D721Med (cell line): ENCODE measurements at places on chromosomes 2 and 18.

DNA sequence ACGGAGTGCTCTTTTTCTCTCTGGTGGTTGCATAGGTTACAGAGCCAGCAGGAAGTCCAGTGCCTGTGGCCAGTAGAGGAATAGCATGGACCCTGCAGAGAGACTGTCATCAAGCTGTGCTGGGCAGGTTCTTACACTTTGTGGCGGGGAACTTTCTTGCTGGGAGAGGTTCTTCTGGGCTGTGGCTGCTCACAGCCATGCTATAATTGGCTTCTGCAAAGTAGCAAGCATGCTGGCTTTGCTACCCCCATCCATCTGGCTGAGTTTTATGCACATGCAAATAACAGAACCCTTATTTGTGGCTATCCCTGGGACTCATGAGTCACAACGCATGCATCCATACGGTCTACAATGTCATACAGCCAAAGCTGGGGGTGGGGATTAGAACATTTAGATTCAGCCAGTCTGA is 68.9 kb downstream of the PLCL1 start:
- no peak for DNase-seq

- no peak for DNase-seq
Observed at GRCh38 chr18:9008709-9009635, 93.5 kb upstream of the NDUFV2 start.

DNA sequence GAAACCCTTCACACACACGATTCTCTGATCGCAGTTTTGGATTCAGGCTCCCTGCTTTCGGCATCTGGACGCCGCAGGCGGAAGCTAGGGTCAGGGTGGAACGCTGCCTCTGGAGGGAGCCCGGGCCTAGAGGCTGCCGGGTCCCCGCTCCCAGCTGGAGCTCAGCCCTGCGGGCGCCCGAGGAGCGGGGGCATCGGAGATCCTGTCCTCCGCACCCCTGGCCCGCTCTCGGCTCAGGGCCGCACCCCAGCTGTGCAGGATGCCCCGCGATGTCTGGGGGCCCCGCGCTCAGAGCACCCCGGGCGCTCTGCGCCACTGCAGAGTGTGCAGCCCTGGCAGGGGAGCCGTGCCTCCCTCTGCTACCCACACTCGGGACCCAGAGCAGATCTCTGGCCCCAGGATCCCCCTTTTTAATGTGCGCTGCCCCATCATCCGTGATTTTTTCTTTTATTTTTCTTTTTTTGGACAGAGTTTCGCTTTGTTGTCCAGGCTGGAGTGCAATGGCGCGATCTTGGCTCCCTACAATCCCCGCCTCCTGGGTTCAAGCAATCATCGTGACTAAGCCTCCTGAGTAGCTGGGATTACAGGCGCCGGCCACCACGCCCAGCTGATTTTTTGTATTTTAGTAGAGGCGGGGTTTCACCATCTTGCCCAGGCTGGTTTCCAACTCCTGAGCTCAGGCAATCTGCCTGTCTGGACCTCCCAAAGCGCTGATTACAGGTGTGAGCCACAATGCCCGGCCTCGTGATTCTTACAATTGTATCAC is 54.8 kb upstream of the TUBA3E start:
- DNase-seq, result no peak

DNA sequence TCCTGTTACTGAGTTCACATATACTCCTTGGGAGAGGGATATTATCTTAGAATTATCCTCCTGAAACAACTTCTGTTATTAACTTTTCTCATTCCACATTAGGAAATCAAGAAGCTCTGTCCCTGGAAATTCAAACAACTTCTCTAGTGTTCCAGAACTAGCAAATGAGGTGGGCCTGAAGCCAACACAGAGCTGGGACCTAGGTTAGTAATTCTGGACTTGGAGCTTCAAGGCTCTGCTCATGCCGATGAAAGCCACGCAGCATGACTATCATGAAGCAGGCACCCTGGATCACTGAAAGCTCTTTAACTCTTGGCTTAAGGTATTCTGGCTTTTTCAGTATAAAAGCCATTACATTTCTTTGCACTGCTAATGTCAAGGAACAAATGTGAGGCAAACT is 242.7 kb downstream of the TGIF1 start:
- no peak for DNase-seq

GRCh38 chr2:61759005-61759404 is 94.9 kb downstream of the FAM161A start:
- no peak for DNase-seq

DNA sequence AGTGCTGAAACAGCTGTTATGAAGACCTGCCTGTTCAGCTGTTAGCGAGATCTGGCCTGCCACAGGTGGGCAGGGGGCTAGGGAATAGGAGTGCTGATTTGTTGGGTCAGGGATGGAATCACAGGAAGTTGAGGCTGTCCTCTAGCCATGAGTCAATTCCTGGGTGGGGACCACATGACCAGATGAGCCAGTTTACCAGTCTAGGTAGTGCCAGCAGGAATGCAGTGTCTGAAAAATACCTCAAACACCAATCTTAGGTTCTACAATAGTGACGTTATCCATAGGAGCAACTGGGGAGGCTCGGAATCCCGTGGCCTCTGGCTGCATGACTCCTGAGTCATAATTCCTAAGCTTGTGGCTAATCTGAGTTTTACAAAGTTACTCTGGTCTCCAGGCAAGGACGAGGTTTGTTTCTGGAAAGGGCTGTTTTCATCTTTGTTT is 44.9 kb downstream of the DYSF start:
- no peak for DNase-seq

DNA sequence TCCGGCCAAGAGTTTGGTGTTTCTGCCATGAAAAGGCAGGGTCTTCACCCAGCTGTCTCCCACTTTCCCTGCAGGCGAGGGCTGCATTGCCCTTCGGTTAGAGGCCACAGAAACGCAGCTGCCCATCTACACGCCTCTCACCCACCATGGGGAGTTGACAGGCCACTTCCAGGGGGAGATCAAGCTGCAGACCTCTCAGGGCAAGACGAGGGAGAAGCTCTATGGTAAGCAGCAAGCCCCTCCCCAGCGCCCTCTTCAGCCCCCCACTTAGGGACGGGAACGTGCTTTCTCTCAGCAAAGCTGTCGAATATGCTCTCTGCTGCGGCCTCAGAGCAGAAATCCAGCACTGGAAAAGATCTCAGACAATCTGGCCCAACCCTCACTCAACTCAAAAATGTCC is 57.7 kb upstream of the ATG16L1 start:
- DNase-seq, result no peak

DNA sequence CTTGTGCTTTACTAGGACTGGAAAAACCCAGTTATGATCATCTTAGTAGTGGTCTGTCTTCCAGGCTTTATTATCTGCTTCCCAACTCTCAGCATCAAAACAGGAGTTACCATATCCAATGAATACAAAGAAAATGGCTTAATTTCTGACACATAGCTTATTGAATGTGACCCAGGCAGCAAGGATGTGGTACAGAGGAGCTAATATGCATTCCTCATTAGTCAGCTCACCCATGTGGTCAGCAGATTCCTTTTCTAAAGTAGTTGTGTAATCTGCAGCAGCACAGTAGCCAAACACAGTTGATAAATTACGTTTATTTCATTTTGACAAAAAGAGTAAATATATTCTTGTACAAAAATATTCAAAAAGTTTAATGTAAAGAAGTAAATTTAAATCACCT is 43.6 kb downstream of the TSPYL6 start:
- no peak for DNase-seq

GRCh38 chr18:11147371-11147951 is 1.9 kb downstream of the PIEZO2 start:
- DNase-seq, result no peak

DNA sequence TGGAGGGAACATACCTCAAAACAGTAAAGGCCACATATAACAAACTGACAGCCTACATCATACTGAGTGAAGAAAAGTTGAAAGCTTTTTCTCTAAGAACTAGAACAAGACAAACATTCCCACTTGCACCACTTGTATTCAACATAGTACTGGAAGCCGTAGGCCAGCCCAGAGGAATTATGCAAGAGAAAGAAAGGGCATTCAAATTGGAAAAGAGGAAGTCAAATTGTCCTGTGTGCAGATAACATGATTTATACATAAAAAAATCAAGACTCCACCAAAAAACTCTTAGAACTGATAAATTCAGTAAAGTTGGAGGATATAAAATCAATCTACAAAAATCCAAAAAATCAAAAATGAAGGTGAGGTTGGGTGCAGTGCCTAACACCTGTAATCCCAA is 8.0 kb upstream of the KDM3A start:
- DNase-seq, result no peak

GRCh38 chr2:120680136-120680761 is 55.4 kb upstream of the GLI2 start:
- DNase-seq, result peak; percentile 80

DNA sequence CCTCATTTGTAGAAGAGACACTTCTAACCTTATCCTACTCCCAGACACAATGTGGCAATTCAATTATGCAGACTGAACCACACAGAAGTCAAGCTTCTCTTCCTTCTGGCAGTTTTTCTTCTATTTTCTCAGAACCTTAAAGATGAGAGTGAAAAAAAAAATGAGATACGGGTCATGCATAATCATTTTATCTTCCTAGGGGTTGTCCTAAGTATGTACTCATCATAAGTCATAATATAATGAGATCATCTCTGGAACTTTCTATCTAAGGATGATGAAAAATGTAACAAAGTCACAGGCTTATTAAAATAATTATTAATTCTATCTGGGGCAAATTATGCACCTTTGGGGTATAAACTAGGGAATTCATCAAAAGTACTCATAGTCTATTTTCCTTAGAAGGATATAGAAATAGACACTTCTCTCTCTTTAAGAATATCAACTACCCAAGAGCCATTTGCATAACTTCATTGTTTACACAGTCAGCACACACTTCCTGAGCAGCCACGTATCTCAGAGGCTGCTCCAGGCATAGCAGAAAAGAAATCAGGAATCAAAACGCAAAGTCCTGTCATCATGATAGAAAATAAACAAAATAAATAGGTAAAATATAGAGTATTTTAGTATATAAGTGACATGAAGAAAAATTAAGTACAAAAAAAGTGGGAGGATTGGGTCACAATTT is 345.9 kb upstream of the SPHKAP start:
- DNase-seq, result no peak

- no peak for DNase-seq
Observed at GRCh38 chr2:176473177-176473576, 203.9 kb downstream of the MTX2 start.

- no peak for DNase-seq
Observed at GRCh38 chr2:200258081-200258480, 48.4 kb upstream of the SPATS2L start.

DNA sequence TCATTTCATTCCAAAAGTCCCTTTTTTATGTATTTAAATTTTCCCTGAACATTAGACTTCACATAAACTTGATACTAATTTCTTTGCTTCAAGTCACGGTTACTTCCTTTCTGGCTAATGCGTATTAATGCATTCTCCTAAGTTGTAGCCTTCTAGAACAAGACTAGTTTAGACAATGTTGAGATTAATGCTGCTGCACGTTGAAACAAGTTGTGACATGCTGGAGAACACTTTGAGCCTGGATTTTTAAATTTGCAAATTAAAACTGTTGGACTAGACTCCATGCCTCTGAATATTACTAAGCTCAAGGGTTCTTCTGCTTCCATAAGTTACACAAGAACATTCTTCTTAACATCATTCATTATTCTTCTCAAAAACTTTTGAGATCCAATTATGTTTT is 29.1 kb downstream of the ID2 start:
- no peak for DNase-seq

- DNase-seq, result no peak
Observed at GRCh38 chr2:47558116-47558767, 155.3 kb downstream of the MSH2 start.

GRCh38 chr2:45640576-45640975 is 10.9 kb upstream of the PRKCE start:
- DNase-seq, result no peak

GRCh38 chr18:484749-485464 is 15.6 kb downstream of the COLEC12 start:
- DNase-seq, result no peak

GRCh38 chr2:237042101-237042500 is 43.6 kb upstream of the COPS8 start:
- DNase-seq, result no peak

- no peak for DNase-seq
Observed at GRCh38 chr2:157489983-157490382, 46.1 kb upstream of the CYTIP start.

- DNase-seq, result no peak
Observed at GRCh38 chr18:41681138-41681880, 273.7 kb upstream of the PIK3C3 start.

DNA sequence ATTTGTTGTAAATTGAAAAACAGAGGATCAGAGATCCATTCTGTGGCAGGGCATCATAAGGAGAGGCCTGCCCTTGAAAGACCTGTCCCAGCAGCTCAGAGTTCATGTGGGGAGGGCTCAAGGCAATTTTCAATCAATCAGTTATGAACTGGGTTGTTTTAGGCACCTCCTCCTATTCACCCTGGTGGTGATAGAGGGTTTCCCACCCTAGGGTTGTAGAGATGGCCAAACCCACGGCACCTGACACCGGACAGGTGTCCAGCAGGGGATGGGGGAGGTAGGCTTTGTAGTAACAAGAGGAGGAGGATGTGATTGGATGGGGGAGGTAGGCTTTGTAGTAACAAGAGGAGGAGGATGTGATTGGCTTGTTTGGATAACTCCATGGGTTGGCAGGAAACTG is 205.7 kb downstream of the SOCS6 start:
- no peak for DNase-seq

- no peak for DNase-seq
Observed at GRCh38 chr18:39455285-39455684, 1889.7 kb upstream of the CELF4 start.

- DNase-seq, result no peak
Observed at GRCh38 chr2:47510745-47511144, 107.8 kb downstream of the MSH2 start.

- no peak for DNase-seq
Observed at GRCh38 chr2:225104321-225104720, 62.1 kb upstream of the DOCK10 start.

GRCh38 chr2:206098471-206098870 is 12.5 kb upstream of the INO80D start:
- no peak for DNase-seq

DNA sequence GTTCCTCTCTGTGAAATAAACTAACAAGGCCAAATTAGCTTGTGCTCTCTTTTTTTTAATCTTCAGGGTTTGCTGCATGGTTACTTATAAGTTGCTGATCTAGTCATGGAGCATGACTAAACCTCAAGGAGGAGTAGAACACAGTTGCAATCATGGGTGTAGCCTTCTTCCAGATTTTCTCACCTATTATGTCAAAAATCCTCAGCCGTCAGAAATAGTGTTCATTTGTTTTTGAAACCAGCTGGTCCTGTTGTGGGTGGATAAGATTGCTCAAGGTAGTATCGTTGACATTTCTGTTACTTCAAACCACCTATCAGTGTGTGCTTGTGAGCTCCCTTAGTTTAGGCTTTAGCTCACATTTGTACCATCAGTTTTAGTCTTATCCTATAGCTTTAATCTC is 11.2 kb downstream of the RELCH start:
- no peak for DNase-seq

DNA sequence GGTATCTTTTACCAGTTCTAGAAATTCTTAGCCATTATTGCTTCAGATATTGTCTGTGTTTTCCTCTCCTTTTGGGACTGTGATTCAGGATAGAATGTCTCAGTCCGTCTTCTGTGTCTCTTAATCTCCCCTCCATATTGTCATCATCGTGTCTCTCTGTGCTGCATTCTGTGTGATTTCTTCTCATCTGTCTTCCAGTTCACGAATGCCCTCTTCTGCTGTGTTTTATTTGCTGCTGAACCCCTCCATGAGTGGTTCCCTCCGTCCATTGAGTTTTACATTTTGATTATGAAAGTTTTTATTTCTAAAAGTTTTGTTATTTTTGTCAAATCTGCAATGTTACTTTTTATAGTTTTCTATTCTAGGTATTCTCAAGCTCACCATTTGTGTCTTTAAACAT is 11.7 kb downstream of the D2HGDH start:
- DNase-seq, result no peak
